Psoas muscle (tissue), 8 donors: ENCODE measurements at places on chromosomes 1 and 21. TPM values are rescaled to one million over a fixed set of nuclear protein-coding genes. Genes with fewer than 3 reads are reported as not detected.
A peak's percentile ranks its signal among the peaks of the same experiment; 100 is the strongest.

- no peak for DNase-seq
Measured at GRCh38 chr1:28196330-28196729, 19.8 kb upstream of the PTAFR start.

DNA sequence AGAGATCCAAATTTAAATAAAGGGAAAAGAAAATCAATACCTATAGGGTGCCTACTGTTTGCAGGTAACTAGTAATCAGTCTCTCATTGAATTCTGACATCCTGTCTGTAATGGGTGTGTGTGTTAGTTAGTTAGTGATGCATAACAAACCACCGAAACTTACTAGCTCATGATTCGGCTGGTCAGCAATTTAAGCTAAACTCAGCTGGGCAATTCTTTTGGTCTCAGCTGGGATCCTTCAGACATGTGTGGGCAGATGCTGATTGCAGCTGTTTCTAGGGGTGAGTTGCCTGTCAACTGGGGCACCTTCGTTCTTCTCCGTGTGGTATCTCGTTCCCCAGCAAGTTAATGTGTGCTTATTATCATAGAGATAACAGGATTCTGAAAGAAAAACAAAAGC lies 40.2 kb upstream of the ZNF124 start:
- DNase-seq: no peak

- peak; percentile 73 for DNase-seq
Measured at GRCh38 chr1:202143768-202144401, 652 bp downstream of the ARL8A start.

- DNase-seq: no peak
Measured at GRCh38 chr1:183051546-183051945, 28.3 kb downstream of the LAMC1 start.

The PTGER3 gene
- total RNA-seq: 0.28 TPM

The BCL2L15 gene
- total RNA-seq: 0.44 TPM

The PRDM2 gene
- total RNA-seq: 84.3 TPM

The EIF4G3 gene
- 39.5 TPM for total RNA-seq
